Activated CD4-positive, alpha-beta T cell treated with anti-CD3 and anti-CD28 coated beads for 36 hours (primary cell): ENCODE measurements at places on chromosomes 1 and 21. TPM values are rescaled to one million over a fixed set of nuclear protein-coding genes. Genes with fewer than 3 reads are reported as not detected.

- no peaks in the 10 kb centered on the region for H3K27me3 ChIP-seq
- no peak overlapping the region for H3K4me3 ChIP-seq
- no peaks in the 10 kb centered on the region for H3K36me3 ChIP-seq
- no peak overlapping the region for H3K27ac ChIP-seq
- H3K4me1 ChIP-seq: no peaks in the 10 kb centered on the region
These were observed 209.9 kb upstream of the DEPDC1 start for GRCh38 chr1:68706639-68707317.

DNA sequence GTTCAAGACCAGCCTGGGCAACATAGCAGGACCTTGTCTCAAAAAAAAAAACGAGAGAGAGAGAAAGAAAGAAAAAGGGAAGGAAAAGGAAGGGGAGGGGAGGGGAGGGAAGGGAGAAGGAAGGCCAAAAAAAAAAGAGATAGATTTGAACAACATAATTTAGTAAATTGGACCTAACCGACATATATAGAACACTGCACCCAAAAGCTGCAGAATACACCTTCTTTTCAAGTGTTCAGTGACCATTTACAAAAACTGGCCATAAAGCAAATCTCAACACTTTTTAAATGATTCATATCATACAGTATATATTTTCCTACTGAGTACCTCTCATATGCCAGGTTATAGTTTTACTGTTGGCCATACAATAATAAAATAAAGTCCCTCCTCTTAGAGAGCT, 6.9 kb downstream of the TSTD1 start:
- H3K27ac ChIP-seq: peak overlapping the region; percentile 53
- DNase-seq: no peak
- no peaks in the 10 kb centered on the region for H3K27me3 ChIP-seq

- no peak for DNase-seq
- no peaks in the 10 kb centered on the region for H3K4me1 ChIP-seq
- H3K27me3 ChIP-seq: no peaks in the 10 kb centered on the region
- no peak overlapping the region for H3K27ac ChIP-seq
These were observed 60.1 kb downstream of the HNRNPR start for GRCh38 chr1:23283667-23284602.

DNA sequence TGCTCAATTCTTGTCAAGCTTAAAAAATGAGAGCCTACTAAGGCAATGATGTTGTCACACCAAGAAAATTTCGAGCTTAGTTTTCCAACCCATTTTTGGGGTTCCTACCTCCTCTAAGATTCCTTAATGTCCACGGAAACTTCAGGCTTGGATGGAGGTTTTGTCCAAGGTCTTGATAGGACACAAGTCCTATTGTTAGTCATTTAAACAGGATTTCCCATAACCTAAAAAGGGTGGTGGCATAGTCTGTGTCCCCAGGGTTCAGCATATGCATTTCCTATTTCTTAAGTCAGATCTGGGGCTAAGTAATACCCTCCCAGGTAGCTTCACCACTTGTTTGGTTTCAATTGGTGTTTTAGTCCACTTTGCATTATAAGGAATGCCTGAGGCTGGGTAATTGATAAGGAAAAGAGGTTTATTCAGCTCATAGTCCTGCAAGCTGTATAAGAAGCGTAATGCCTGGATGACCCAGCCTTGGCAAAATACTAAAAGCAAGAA, 10.9 kb upstream of the PADI2 start:
- H3K27ac ChIP-seq: no peak overlapping the region
- no peaks in the 10 kb centered on the region for H3K4me1 ChIP-seq
- H3K4me3 ChIP-seq: no peak overlapping the region
- peaks cover 6% of the 10 kb centered on the region for H3K27me3 ChIP-seq

DNA sequence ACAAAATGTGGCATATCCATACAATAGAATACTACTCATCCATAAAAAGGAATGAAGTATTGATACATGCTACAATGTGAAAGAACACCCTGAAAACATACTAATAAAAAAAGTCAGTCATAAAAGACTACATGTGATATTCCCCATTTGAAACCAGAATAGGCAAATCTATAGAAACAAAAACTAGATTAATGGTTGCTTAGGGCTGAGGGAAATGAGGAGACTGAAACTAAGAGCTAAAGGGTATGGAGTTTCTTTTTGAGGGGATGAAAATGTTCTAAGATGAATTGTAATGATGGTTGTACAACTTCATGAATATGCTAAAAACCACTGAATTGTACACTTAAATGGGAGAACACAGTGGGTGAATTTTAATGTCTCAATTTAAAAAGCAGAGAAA, 50.9 kb downstream of the ACBD6 start:
- H3K4me3 ChIP-seq: no peak overlapping the region
- peaks cover 8% of the 10 kb centered on the region for H3K4me1 ChIP-seq
- DNase-seq: no peak
- H3K27me3 ChIP-seq: no peaks in the 10 kb centered on the region
- H3K27ac ChIP-seq: no peak overlapping the region

DNA sequence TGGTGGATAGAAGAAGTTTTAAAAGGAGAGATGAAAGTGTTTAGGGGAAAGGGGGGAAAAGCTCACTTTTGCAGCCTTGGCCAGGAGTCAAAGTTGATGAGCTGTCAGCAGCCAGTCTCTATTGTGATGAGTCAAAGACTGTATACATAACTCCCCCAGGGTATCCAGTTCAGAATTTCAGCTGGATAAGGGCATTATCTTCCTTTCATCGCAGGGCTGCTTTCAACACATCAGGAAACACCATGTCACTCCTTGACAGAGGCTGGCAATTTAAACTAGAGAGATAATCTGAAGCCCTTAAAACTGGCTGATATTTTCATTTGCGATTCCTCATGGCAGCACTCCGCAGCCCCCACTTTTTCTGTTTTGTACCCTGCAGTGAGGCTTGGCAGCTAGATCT, 328.5 kb downstream of the TBX15 start:
- no peak for DNase-seq
- H3K27ac ChIP-seq: no peak overlapping the region
- no peaks in the 10 kb centered on the region for H3K36me3 ChIP-seq

DNA sequence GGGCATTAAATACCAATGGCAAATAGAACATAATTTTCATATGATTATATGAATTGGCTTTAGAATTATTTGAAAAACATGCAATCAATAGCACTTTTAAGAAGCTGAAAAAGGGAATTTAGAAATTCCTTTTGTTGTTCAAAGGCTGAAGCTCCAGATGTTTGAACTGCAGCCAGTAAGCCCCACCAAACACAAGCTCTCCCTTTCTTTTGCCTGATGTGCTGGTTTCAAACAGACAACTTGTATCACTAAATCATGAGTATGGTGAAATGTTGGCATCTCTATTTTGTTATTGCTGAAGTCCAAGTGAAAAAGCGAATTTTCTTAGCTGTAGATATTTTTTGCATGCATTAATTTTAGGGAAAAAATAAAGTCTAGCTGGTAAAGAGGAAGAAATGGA, 27.5 kb upstream of the NCAM2 start:
- DNase-seq: no peak
- H3K27ac ChIP-seq: no peak overlapping the region
- H3K4me1 ChIP-seq: no peaks in the 10 kb centered on the region
- no peak overlapping the region for H3K4me3 ChIP-seq
- no peaks in the 10 kb centered on the region for H3K36me3 ChIP-seq
- H3K27me3 ChIP-seq: no peaks in the 10 kb centered on the region

DNA sequence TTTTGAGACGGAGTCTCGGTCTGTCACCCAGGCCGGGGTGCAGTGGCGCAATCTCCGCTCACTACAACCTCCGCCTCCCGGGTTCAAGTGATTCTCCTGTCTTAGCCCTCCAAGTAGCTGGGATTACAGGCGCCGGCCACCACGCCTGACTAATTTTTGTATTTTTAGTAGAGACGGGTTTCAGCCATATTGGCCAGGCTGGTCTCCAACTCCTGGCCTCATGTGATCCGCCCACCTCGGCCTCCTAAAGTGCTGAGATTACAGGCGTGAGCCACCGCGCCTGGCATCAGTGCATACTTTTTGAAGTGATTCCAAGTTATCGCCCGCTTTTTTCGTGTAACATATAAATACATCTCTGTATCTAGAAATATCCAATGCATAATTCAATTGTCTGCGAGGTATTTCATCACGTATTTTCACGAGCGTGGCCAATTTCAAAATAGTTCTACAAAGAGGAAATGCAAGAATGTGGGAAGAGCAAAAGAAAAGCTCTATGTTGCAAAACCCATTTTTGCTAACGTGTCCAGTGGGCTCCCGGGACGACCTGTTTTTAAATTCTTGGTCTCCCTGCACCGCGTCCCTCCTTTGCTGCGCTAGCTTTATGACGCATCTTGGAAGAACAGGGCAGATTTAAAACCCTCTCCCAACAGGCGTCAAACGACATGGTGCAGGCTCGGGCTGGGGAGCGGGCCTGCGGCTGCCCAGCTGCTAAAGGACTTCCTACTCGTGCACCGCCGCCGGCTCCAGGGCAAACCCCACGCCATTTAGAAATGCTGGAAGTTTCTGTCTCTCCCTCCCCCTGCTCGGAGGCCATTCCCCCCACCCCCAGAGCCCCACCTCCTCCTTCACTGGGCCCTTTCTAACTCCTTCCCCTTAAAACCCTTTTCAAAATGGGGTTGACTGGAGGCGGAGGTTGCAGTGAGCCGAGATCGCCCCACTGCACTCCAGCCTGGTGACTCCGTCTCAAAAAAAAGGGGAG, 923 bp upstream of the IFNGR2 start:
- H3K36me3 ChIP-seq: peaks cover 7% of the 10 kb centered on the region
- DNase-seq: peak; percentile 28
- peaks cover 7% of the 10 kb centered on the region for H3K27me3 ChIP-seq

DNA sequence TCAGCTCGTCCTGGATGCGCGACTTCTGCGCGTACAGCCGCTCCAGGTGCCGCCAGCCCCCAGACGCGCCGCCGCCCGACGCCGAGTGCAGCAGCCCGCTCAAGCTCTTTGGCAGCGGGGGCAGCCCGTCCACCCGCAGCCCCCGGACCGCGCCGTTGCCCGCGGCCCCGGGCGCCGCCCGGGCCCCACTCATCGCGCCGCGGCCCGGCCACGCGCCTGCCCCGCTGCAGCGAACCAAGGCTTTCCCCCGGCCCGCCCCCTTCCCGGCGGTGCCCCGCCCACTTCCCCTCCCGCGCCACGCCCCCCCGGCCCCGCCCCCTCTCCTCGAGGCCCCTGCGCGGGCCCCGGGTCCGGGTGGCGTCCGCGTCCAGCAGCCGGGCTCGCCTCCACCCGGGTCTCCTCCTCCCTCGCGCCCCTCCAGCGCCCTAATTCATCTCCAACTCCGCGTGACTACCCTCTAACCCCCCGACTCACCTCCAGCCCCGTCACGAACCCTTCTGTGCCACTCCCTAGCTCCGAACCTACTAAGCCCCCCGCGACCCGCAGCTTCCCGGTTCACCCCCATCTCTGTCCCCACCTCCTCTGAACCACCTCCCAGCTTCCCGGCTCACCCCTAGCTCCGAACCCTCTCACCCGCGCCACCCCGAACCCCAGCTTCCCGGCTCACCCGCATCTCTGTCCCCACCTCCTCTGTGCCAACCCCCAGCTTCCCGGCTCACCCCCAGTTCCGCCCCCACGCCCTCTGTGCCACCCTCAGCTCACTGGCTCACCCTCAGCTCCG, at the start of gene FAM89A:
TSS of gene FAM89A (minus strand) at position 236 of the 781 bp plus-strand sequence. CDS start at position 193, 43 bp downstream.
- peak within 1 kb of the TSS; percentile 37 for H3K27ac ChIP-seq
- H3K4me1 ChIP-seq: peaks cover 35% of the 10 kb centered on the region
- DNase-seq: peak; percentile 88
- H3K27me3 ChIP-seq: peaks cover 4% of the 10 kb centered on the region

GRCh38 chr1:18458133-18459092, 22.3 kb upstream of the KLHDC7A start:
- no peaks in the 10 kb centered on the region for H3K4me1 ChIP-seq
- H3K27ac ChIP-seq: no peak overlapping the region
- no peaks in the 10 kb centered on the region for H3K36me3 ChIP-seq
- H3K27me3 ChIP-seq: peaks cover 24% of the 10 kb centered on the region
- no peak overlapping the region for H3K4me3 ChIP-seq

DNA sequence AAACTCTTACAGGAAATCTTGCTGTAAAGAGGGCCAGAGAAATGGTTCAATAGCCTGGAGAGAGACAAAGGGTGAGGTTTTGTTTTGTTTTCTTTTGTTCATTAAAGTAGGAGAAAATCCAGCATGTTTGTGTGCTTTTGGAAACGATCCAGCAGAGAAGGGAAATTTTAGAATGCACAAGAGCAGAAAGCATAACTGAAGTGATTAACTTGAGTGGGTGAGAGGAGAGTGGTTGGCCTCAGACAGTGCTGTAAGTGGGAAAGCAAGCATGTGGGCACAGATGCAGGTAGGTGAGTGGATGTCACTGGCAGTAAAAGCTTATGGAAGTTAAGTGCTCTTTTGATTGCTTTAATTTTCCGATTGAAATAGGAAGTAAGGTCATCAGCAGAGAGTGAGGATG, 50.2 kb downstream of the EEIG2 start:
- H3K27me3 ChIP-seq: no peaks in the 10 kb centered on the region
- H3K27ac ChIP-seq: no peak overlapping the region
- DNase-seq: no peak
- H3K36me3 ChIP-seq: peaks cover 5% of the 10 kb centered on the region
- no peaks in the 10 kb centered on the region for H3K4me1 ChIP-seq
- H3K4me3 ChIP-seq: no peak overlapping the region

- DNase-seq: peak; percentile 11
- no peak overlapping the region for H3K27ac ChIP-seq
- no peaks in the 10 kb centered on the region for H3K4me1 ChIP-seq
- H3K36me3 ChIP-seq: no peaks in the 10 kb centered on the region
- H3K4me3 ChIP-seq: no peak overlapping the region
These were observed 67.2 kb downstream of the TTLL7 start for GRCh38 chr1:83931658-83932253.

DNA sequence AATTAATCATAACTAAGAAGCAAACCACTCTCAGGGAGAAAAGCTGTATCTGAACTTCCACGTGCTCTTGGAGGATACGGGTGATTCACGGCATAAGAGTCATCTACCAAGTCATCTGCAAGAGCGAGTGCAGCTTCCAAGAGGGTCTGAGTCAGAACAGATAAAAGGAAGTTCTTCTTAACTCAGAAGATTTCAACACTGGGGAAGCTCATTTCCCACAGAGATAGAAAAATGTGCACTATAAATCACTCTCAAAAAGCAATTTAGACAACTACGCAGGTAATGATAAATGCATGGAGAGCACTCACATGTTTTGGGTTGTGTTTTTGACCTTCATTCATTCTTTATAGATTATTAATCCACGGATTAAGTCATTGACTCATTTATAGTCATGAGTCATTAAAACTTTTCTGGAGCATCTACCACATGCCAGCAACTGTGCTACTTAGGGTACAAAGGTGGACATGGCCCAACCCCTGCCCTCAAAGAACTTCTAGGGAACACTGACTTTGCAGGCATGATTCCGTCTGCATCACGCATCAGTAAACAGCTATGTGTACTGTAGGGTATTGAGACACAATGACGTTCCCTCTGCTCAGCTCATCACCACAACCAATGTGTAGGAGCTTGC, 20.8 kb downstream of the KCNJ15 start:
- peaks cover 12% of the 10 kb centered on the region for H3K4me1 ChIP-seq
- DNase-seq: peak; percentile 42
- no peaks in the 10 kb centered on the region for H3K36me3 ChIP-seq
- peaks cover 4% of the 10 kb centered on the region for H3K27me3 ChIP-seq
- no peak overlapping the region for H3K4me3 ChIP-seq

KRTAP19-3 gene
- total RNA-seq: not detected

KLHL21 gene
- 15.7 TPM for total RNA-seq

ID3 gene
- 42.6 TPM for total RNA-seq

LCE1C gene
- total RNA-seq: not detected
